ENCODE measurements at places on chromosomes 4 and X. TPM values are rescaled to one million over a fixed set of nuclear protein-coding genes. Genes with fewer than 3 reads are reported as not detected.

DNA sequence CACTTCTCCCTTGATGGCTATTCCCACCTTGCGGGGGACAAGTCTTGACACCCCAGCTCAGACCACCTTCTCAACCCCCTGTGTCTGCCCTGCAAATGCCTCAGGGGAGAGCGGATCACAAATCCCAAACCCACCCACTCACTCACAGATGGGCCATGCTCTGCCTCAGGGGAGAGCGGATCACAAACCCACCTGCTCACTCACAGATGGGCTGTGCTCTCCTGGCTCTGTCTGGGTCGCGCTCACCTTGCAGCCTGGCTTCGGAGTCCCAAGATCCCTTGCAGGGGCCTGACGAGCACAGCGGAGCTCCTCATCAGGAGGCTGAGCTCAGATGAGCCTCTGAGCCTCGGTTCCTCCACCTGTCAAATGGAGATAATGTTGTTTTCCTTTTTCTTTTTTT is 38.6 kb downstream of the HTRA3 start:
- H3K36me3 ChIP-seq, result no peaks in the 10 kb centered on the region
- H3K4me1 ChIP-seq, result peaks cover 7% of the 10 kb centered on the region
- peak overlapping the region; percentile 38 for H3K27ac ChIP-seq
- H3K27me3 ChIP-seq, result no peaks in the 10 kb centered on the region
- H3K4me3 ChIP-seq, result no peak overlapping the region

GRCh38 chr4:130077275-130077674 is 981.3 kb downstream of the C4orf33 start:
- H3K27ac ChIP-seq, result no peak overlapping the region
- no peaks in the 10 kb centered on the region for H3K27me3 ChIP-seq
- DNase-seq, result no peak
- H3K4me1 ChIP-seq, result no peaks in the 10 kb centered on the region
- H3K36me3 ChIP-seq, result no peaks in the 10 kb centered on the region

GRCh38 chr4:152785639-152786615 is 6.2 kb downstream of the ARFIP1 start:
- no peak overlapping the region for H3K4me3 ChIP-seq
- H3K27ac ChIP-seq, result no peak overlapping the region
- DNase-seq, result no peak
- H3K27me3 ChIP-seq, result no peaks in the 10 kb centered on the region
- H3K36me3 ChIP-seq, result no peaks in the 10 kb centered on the region

- H3K4me3 ChIP-seq, result no peak overlapping the region
- H3K4me1 ChIP-seq, result no peaks in the 10 kb centered on the region
- no peaks in the 10 kb centered on the region for H3K36me3 ChIP-seq
- no peaks in the 10 kb centered on the region for H3K27me3 ChIP-seq
Observed at GRCh38 chr4:76696109-76696508, 201.8 kb downstream of the SOWAHB start.

DNA sequence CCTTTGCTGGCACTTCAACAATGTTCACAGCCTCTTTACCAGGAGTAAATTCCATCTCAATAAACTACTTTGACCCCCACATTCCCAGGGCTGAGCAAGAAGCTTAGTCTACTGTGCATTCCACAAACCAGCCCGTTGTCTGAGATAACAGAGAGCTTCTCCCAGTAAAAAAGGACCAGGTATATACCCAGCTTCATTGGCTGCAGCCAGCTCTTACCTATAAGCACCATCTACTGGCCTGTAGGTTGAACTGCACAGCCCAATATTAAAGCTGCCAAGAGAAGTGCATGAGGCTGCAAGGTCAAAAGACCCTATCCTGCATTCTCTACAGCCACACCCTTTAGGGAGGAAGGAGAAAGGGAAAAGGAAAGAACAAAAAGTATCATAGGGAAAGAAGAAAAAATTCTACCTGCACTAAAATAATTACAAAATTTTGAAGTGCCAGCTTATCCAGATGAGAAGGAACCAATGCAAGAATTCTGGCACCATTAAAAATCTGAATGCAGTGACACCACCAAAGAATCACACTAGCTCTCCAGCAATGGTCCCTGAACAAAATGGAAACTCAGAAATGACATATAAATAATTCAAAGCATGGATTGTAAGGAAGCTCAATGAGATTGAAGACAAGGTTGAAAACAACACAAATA is 45.7 kb upstream of the INTU start:
- no peak overlapping the region for H3K27ac ChIP-seq
- no peaks in the 10 kb centered on the region for H3K27me3 ChIP-seq
- H3K36me3 ChIP-seq, result no peaks in the 10 kb centered on the region
- DNase-seq, result no peak
- H3K4me3 ChIP-seq, result no peak overlapping the region
- no peaks in the 10 kb centered on the region for H3K4me1 ChIP-seq

GRCh38 chr4:140054861-140055260 is 99.1 kb downstream of the MAML3 start:
- no peak overlapping the region for H3K27ac ChIP-seq
- no peaks in the 10 kb centered on the region for H3K4me1 ChIP-seq
- DNase-seq, result no peak

DNA sequence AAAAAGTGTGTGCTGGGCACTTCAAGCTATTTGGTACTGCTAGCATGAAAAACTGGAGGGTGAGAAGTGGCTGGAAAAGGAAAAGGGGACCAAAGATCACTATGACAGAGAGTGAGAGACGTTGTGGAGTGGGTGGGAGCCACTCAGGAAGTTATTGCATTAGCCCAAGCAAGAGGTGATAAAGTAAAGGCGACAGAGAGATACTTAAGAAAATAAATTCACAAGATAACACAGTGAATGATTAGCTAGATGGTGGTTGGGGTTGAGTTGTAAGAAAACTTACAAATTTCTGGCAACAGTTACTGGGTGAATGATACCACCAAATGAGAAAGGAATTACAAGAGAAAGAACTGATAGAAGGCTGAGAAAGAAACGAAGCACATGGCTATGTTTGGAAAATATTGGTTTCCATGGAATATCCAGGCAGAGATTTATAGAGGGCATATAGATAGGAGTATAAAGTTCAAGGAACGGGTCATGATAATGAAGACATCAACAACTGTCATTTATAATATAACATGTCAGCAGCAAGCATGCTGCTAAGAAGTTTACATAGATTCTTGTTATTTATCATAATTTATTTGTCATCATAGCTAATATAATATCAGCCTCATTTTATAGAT is 60.7 kb downstream of the CASK start:
- H3K4me1 ChIP-seq, result no peaks in the 10 kb centered on the region
- peaks cover 17% of the 10 kb centered on the region for H3K27me3 ChIP-seq
- DNase-seq, result no peak
- no peak overlapping the region for H3K27ac ChIP-seq
- H3K4me3 ChIP-seq, result no peak overlapping the region

GRCh38 chr4:142316025-142316424 is 530.1 kb downstream of the INPP4B start:
- no peak overlapping the region for H3K27ac ChIP-seq
- H3K4me1 ChIP-seq, result no peaks in the 10 kb centered on the region
- H3K36me3 ChIP-seq, result no peaks in the 10 kb centered on the region
- no peak overlapping the region for H3K4me3 ChIP-seq
- DNase-seq, result no peak

- no peaks in the 10 kb centered on the region for H3K36me3 ChIP-seq
- no peak overlapping the region for H3K4me3 ChIP-seq
- no peak overlapping the region for H3K27ac ChIP-seq
- H3K27me3 ChIP-seq, result no peaks in the 10 kb centered on the region
- no peaks in the 10 kb centered on the region for H3K4me1 ChIP-seq
- DNase-seq, result no peak
Observed at GRCh38 chr4:54727346-54727745, 69.6 kb downstream of the KIT start.

- H3K27ac ChIP-seq, result peak overlapping the region; percentile 61
- peak; percentile 71 for DNase-seq
- H3K36me3 ChIP-seq, result no peaks in the 10 kb centered on the region
- H3K27me3 ChIP-seq, result no peaks in the 10 kb centered on the region
- no peak overlapping the region for H3K4me3 ChIP-seq
- H3K4me1 ChIP-seq, result no peaks in the 10 kb centered on the region
Observed at GRCh38 chr4:128600996-128601871, 208.3 kb upstream of the JADE1 start.

DNA sequence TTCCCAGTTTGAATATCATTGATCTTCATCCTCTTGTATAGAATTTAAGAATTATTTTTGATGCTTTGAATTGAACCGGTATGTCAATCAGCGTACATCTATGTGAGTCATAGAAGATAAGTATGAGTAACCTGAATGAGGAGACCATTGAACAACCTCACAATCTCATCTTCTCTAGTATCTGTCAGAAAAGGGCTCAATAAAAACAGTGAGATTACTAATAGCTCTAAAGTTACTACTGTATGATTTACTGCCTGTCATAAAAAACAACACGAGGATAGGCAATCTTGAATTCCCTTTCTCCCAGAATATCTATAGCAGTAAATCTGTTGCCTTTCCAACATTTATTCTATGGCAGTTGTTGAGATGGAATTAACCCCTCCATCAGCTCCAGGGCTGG is 36.1 kb downstream of the PHOX2B start:
- H3K27me3 ChIP-seq, result no peaks in the 10 kb centered on the region
- H3K4me3 ChIP-seq, result no peak overlapping the region
- no peak overlapping the region for H3K27ac ChIP-seq
- DNase-seq, result no peak
- H3K4me1 ChIP-seq, result no peaks in the 10 kb centered on the region

DNA sequence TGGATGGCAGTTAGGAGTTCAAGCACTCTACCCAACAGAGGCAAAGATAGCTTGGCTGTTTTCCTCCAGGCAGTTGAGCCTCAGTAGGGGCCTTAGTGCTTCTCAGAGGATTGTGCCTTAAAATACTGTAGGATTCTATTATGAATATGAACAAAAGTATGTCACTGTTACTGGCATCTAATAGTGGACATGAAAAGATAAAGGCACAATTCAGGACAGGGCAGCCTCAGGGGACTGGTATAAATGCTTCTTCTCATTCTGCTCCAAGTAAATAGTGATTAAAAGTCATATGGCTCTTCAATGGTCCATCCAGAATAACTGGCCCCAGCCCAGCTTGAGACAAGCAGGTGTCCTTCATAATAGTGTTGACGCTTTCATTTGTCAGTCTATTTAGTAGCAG is 17.7 kb downstream of the COL4A6 start:
- DNase-seq, result no peak
- no peaks in the 10 kb centered on the region for H3K36me3 ChIP-seq
- H3K4me1 ChIP-seq, result no peaks in the 10 kb centered on the region
- H3K27ac ChIP-seq, result no peak overlapping the region

DNA sequence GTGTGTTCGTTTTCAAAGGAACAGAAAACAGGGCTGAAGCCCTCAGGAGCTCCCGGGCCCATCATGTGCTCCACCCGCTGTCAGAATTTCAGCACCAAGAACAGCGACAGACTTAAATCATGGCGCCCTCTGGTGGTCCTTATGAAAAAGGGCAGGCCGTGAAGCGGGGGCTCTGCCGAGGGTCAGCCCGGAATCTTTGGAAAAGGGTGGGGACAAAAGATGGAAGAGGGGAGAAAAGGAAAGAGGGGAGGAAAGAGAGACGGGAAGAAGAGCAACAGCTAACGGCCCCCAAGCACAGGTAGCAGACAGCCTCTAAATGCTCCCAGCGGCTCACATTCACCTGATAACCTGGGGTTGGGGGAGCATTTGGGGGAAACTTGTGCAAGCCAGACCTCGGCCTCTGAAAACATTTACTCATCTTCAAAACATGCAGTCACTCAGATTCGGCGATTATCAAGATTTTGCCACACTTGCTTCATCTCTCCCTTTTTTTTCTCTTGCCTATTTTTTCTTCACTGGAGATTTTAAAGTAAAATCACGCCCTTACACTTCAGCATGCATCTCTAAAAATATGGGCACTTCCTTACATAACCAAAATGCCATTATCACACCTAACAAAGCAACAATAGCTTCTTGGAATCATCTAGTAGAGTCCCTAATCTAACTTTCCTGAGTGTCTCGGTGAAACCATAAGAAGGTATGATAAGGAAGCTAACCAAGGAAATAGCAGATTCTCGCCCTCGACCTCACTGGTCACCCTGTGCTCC is 28.1 kb upstream of the MAN2B2 start:
- no peak for DNase-seq
- no peaks in the 10 kb centered on the region for H3K36me3 ChIP-seq
- H3K4me3 ChIP-seq, result no peak overlapping the region
- no peak overlapping the region for H3K27ac ChIP-seq
- H3K4me1 ChIP-seq, result no peaks in the 10 kb centered on the region

GRCh38 chr4:69030326-69030725 is 65.9 kb upstream of the UGT2B7 start:
- no peaks in the 10 kb centered on the region for H3K4me1 ChIP-seq
- no peaks in the 10 kb centered on the region for H3K36me3 ChIP-seq
- H3K27me3 ChIP-seq, result no peaks in the 10 kb centered on the region

GRCh38 chrX:19086102-19086772 is 36.0 kb downstream of the ADGRG2 start:
- no peak for DNase-seq
- H3K27ac ChIP-seq, result no peak overlapping the region
- H3K36me3 ChIP-seq, result no peaks in the 10 kb centered on the region

DNA sequence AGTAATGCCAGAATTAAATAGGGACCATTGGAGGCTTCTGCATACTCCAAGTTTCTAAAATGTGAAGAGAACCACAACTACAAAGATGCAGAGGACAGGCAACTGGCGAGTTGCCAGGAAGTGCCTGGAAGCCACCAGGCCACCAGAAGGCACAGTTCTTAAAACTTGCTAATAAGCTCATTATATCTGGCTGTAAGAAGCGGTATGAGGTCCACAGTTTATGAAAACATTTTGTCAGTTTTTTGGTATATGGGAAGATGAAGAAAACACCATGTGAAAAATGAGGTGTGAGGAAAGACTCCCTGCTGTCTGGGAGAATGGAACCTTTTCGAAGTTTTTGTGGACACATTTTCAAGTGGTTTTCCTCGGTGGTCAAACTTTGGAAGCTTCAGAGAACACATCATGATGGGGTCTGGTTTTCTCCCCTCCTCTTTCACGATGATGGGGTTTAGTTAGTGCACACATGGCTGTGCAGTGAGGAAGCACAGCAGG is 202.7 kb downstream of the NR3C2 start:
- no peak for DNase-seq
- H3K27ac ChIP-seq, result no peak overlapping the region
- no peak overlapping the region for H3K4me3 ChIP-seq
- no peaks in the 10 kb centered on the region for H3K36me3 ChIP-seq
- no peaks in the 10 kb centered on the region for H3K27me3 ChIP-seq

GRCh38 chrX:64792598-64793337 is 183.5 kb downstream of the ZC4H2 start:
- H3K27me3 ChIP-seq, result peaks cover 13% of the 10 kb centered on the region
- DNase-seq, result no peak
- no peaks in the 10 kb centered on the region for H3K36me3 ChIP-seq
- H3K4me3 ChIP-seq, result no peak overlapping the region
- no peaks in the 10 kb centered on the region for H3K4me1 ChIP-seq

GRCh38 chrX:53481093-53481492 is 46.9 kb upstream of the HSD17B10 start:
- no peaks in the 10 kb centered on the region for H3K4me1 ChIP-seq
- H3K36me3 ChIP-seq, result no peaks in the 10 kb centered on the region
- DNase-seq, result no peak
- peaks cover 60% of the 10 kb centered on the region for H3K27me3 ChIP-seq

GRCh38 chr4:37836274-37836673 is 9.8 kb downstream of the PGM2 start:
- H3K4me1 ChIP-seq, result no peaks in the 10 kb centered on the region
- H3K27me3 ChIP-seq, result no peaks in the 10 kb centered on the region
- no peak overlapping the region for H3K27ac ChIP-seq
- H3K36me3 ChIP-seq, result peaks cover 5% of the 10 kb centered on the region
- H3K4me3 ChIP-seq, result no peak overlapping the region

The SFRP2 gene
- total RNA-seq, result 6.9 TPM

The XAGE2 gene
- not detected for total RNA-seq

The STK32B gene
- 4.6 TPM for total RNA-seq

The FAM50A gene
- 94.4 TPM for total RNA-seq

The MAGEA3 gene
- not detected for total RNA-seq

The SMARCA1 gene
- 33.4 TPM for total RNA-seq

The TLR2 gene
- 76.8 TPM for total RNA-seq

The PAK3 gene
- 7.5 TPM for total RNA-seq

The C4orf51 gene
- total RNA-seq, result not detected
